ENCODE measurements at places on chromosomes 2 and 18. TPM values are rescaled to one million over a fixed set of nuclear protein-coding genes. Genes with fewer than 3 reads are reported as not detected.

The CAPN13 gene
- not detected for total RNA-seq

The RGPD4 gene
- not detected for total RNA-seq

The MFSD6 gene
- total RNA-seq, result 4.0 TPM

The HRH4 gene
- 0.10 TPM for total RNA-seq

The M1AP gene
- not detected for total RNA-seq

The CHCHD5 gene
- 8.5 TPM for total RNA-seq

The HSPE1 gene
- 61.1 TPM for total RNA-seq
